ENCODE measurements at places on chromosomes 2 and 18.
A peak's percentile ranks its signal among the peaks of the same experiment; 100 is the strongest.

DNA sequence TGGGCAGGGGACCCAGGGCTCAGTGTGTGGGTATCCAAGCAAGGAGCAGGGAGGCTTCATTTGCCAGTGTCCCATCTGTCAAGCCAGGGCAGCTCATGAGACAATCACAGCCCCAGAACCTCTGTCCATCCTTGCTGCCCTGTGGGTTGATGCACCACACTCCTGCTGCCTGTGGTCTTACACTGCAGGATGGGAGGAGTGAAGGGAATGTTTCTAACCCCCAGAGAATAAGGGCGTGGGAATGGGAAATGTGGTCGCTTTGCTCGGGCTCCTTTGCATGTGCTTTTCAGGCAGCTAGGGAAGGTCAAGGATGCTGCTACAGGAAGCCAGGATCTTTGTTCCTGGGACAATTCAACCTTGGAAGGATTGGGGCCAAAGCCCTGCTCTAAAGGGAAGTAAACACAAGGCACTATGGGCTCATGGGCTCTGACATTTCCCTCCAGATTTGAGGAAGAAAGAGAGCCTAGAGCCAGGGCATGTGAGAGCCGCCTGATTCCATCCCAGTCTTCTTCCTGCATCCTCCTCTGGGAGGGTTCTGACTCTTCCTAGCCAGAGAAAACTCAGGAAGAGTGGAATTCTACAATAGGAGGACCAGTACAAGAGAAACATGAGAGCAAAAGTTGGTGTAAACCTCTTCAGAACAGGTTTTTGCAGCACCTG is 18.8 kb upstream of the MAP3K20 start:
- DNase-seq, result no peak

GRCh38 chr2:145091967-145092366 is 572.0 kb upstream of the ZEB2 start:
- DNase-seq, result no peak

DNA sequence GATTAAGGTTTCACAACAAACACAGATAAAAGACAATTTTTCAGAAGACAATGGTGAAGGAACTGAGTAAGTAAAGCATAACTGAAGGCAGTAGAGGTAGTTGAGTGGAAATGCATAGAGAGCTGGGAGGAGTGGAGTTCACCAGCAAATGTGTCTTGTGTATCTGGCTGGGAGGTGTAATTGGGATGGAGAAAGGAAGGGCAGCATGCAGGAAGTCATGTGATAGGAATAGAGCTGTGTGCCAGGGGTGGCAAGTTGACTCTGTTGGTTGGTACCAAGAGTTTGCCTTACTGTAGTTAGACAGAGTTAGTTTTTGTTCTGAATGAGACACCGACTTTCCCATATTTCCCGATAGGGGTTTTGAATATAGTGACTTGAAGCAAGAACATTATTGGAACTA is 56.3 kb downstream of the FMNL2 start:
- no peak for DNase-seq

GRCh38 chr2:104864280-104865095 is 10.6 kb downstream of the POU3F3 start:
- no peak for DNase-seq

GRCh38 chr2:240447331-240447730 is 11.9 kb downstream of the GPC1 start:
- no peak for DNase-seq

DNA sequence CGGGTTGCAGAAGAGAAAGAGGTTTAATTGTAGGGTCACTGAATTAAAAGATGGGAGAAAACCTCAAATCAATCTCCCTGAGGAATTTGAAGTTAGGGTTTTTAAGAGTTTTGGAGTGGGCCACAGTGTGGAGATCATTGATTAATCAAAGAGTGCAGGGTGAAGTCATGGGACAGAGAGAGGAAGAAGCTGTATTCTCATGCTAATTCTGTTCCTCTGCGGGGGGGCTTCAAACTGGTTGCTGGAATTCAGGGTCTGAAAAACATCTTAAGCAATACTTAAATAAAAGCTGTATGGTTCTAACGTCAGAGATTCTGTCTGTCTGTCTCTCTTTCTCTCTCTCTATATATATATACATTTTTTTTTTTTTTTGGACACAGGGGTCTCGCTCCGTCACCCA is 169.8 kb upstream of the SPATS2L start:
- no peak for DNase-seq

DNA sequence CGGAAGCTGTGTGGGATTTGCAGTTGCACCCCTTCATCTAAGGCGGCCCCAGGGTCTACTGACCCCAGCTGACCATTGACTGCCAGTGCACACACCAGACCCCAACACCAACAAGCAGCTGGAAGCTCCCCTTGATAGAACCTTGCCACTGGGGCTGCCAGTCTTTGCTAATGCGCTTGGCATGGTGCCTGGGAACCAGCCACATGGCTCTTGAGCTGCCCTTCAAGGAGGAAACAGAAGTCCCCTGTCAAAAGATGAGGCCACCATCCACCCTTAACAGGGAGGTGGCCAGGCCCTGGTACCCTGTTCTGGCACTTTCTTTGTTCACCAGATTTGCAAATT is 8.6 kb downstream of the ALPI start:
- no peak for DNase-seq

DNA sequence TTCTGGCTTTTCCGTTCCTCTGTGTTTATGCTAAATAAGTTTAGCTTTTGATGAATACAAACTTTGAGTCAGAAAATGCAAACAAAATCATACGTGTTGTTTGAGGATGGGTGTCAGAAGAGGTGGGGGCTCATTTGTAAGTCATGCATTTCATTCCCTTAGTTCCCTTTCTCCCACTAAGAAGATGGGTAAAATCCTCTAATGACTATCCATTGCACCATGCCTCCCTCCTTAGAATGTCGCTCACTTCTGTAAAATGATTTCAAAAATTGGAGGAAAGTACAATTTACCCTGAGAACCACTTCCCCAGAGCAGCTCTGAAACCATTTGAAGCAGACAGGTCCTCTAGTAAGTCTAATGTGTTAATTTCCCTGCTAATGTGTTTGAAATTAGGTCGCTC is 629.6 kb upstream of the VRK2 start:
- DNase-seq, result no peak

GRCh38 chr18:23716966-23717365 is 27.7 kb downstream of the LAMA3 start:
- no peak for DNase-seq

GRCh38 chr2:26471289-26471688 is 6.6 kb downstream of the OTOF start:
- peak; percentile 24 for DNase-seq

DNA sequence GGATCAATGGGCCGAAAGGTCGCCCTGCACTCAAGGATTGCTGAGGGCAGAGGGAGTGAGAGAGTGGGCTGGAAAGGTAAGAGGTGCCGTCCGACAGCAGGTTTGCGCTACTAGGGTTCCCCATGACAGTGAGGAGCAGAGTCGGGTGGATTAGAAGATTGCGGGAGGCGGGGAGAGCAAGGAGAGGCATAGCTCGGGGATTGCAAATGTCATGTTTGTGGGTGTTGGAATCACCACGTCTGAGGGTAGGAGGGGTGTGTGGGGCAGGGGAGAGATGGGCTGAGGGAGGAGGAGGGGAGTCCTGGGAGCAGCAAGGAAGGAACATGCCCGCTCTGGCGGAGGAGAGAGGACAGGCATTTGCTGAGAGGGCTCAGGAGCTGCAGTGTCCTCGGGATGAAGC is 81.2 kb downstream of the ZCCHC2 start:
- no peak for DNase-seq

- no peak for DNase-seq
Observed at GRCh38 chr2:233481368-233482142, 85.0 kb downstream of the USP40 start.

GRCh38 chr2:149049142-149049541 is 10.6 kb downstream of the LYPD6B start:
- DNase-seq, result no peak

DNA sequence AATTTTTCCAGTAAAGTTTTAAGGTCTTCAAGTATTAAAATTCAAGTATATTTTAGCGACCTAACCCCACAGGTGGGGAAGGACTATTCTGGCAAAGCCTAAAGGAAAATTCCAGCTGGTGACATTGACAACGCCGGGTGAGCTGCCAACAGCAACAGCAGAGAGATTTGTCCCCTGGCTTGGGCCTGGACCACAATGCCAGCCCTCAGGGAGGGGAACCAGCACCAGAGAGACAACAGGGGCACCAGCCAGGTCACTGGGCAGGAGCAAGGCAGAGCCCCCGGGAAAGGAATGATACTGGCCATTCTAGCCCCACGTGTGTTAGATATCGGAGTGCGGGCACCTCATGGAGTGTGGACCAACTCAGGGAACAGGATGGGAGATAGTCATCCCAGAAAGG is 95.7 kb downstream of the ARMC9 start:
- DNase-seq, result no peak

- peak; percentile 16 for DNase-seq
Observed at GRCh38 chr2:2291500-2292260, 39.4 kb downstream of the MYT1L start.

DNA sequence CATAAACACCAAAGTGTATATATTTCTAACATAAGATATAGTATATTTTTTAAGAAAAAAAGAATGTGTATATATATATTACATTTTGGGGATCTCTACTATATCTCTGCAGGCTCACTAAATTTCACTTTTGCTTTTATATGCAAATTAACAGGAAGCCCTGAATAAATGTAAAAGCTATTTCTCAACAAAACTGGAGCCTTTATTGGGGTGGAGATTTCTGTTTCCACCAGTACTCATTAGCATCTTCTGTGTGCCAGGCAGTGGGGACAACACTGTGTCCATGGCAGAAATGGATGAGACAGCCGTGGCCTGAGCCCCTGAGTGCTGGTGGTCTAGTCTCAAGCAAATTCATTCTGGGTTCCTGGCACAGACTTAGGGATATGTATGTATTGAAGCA is 41.3 kb downstream of the C18orf63 start:
- no peak for DNase-seq

- DNase-seq, result peak; percentile 63
Observed at GRCh38 chr2:181742922-181743722, 62.8 kb upstream of the NEUROD1 start.

GRCh38 chr2:98560256-98560771 is 48.0 kb downstream of the COA5 start:
- no peak for DNase-seq

- no peak for DNase-seq
Observed at GRCh38 chr18:6939972-6940371, 177.6 kb downstream of the LAMA1 start.

DNA sequence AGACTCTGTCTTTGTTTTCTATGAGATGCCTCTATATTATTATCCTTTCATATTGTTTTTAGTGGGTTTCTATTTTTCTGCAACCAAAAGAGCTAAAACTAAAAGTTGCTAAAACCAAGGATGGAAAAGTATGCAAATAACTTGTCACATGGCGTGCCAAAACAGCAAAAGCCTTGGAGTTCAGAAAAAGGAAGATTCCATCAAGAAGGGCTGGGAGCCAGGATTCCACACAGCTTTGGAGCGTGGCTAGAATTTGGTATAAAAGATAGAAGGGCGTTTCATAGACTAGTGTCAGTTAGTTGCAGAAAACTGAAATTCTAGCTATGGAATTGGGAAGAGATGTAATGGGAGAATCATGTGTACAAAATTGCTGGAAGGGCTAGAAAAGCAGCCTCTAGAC is 4.1 kb downstream of the SCYGR1 start:
- DNase-seq, result no peak

DNA sequence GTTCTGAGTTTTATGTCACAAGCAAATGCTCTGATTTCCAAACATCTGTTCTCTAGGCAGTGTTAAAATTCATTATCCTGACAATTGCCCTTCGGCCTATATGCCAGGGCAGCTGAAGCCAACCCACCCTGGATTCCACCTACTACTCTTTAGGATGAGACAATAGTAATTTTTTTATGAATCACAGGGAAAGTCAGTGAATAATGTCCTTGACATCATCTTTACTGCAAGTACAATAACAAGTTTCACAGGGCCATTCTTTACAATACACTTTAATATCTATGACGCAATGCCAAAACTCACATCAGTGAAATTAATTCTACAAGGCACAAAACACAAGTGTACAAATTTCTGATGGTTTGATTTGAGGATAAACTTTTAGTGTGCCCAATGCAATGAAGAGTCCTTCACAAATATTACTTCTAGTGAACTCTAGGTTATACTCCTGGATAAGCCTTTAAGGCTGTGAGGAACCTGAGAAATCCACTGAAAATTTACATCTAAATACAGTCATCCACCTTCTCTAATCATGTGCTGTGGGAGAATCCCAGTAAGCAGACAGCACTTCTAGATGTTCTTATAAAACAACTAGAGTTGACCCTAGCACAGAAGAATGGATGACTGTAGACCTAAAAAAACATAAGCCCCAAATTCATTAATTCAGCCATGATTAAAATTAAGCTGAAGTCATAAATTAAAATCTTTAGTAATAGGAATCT is 77.3 kb upstream of the CTLA4 start:
- no peak for DNase-seq

GRCh38 chr18:4068552-4069158 is 386.5 kb downstream of the DLGAP1 start:
- peak; percentile 15 for DNase-seq

DNA sequence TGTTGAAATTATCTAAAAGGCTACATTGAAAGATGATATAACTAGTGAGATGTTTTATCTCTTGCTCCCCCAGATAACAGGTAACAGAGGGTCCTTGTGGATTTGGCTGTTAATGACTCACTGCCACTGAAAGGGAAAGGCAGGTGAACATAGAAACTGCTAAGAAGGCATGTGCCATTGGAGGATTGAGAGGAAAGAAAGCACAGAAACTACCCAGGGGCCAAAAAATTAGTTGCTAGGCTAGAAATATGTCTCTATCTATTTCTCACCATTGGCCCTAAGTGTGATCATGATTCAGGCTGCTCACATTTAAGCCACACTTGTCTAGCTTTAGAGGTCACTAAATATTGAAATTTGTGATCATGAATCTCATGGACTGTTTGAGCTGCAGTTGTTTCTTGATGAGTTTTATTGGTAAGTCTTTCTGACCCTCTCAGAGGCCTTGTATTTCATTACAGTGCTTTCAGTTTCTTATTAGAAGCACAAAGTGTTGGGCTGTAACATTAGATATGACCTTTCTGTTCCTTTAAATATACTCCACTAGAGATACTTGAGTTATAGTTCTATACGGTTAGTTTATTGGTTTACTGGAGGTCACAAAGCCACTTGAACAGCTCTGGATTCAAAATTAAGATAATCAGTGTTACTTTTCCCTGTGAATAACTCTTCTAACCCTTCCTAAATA is 26.2 kb downstream of the NAB1 start:
- no peak for DNase-seq

GRCh38 chr2:12048550-12048949 is 302.1 kb downstream of the LPIN1 start:
- DNase-seq, result no peak
